ENCODE measurements at places on chromosomes 1 and 21.

GRCh38 chr21:46021398-46021797, 39.8 kb downstream of the COL6A1 start:
- DNase-seq, result no peak

DNA sequence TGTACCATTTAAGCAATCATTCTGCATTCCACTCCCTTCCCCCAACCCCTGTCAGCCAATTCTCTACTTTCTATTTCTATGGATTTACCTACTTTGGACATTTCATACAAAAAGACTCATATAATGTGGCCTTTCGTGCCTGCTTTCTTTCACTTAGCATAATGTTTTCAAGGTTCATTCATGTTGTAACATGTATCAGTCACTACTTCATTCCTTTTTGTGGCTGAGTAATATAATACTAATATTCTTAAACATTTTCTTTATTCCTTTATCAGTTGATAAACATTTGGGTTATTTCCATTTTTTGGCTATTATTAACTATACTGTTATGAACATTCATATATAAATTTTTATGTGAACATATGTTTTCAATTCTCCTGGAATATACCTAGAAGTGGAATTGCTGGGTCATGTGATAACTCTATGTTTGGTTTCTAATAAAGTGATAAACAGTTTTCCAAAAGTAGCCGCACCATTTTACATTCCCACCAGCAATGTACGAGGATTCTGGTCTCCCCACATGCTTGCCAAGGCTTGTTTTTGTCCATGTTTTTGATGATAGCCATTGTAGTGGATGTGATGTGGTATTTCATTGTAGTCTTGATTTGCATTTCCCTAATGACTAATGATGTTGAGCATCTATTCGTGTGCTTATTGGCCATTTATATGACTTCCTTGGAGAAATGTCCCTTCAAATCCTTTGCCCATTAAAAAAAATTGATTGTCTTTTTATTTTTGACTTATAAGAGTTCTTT, 61.9 kb upstream of the GNG12 start:
- DNase-seq, result no peak

DNA sequence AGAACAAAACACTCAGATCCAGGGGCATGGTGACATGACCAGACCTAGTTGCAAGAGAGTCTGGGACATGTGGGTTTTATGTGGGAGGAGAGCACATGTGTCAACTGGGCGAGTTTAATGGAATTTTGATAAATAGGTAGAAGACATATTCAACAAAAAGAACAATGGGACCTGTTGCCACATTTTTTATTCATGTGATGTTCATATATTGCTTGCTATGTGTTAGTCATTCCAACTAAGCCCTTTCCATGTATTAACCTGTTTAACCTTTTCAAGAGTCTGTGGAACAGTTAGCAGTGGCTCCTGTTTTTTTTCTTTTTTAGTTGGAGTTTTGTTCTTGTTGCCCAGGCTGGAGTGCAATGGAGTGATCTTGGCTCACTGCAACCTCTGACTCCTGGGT, 30.1 kb upstream of the CSF3R start:
- DNase-seq, result no peak

DNA sequence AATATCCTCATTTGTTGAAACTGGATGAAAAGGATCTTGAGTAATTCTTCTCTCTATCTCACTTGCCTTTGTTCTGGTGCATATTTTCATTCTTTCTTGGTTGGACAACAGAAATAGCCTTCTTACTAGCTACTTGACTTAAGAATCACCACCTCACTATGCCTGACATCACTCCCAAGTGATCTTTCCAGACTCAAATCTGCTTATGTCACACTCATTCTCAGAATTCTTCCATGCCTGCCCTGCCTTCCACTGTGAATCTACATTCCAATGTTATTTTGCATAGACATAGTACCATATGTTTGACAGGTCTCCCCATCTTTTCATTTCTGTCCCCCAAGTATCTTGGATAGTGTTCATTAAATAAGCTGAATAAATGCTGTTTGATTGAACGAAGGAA, 78.5 kb upstream of the DPYD start:
- no peak for DNase-seq
